ENCODE measurements at places on chromosomes 6 and 20.

GRCh38 chr20:41276317-41276751 is 41.2 kb downstream of the ZHX3 start:
- no peak for DNase-seq

- no peak for DNase-seq
Observed at GRCh38 chr6:37558168-37558567, 58.5 kb upstream of the CCDC167 start.

- DNase-seq, result no peak
Observed at GRCh38 chr6:106731144-106731842, 101.9 kb downstream of the QRSL1 start.

- DNase-seq, result no peak
Observed at GRCh38 chr6:43290905-43291355, 7.1 kb upstream of the SLC22A7 start.

- no peak for DNase-seq
Observed at GRCh38 chr6:63538550-63538949, 33.7 kb upstream of the LOC128125822 start.

GRCh38 chr6:156154896-156155295 is 622.3 kb upstream of the ARID1B start:
- DNase-seq, result no peak

All from activated CD4-positive, alpha-beta T cell treated with anti-CD3 and anti-CD28 coated beads for 24 hours (primary cell).